ENCODE measurements at places on chromosomes 16 and 17.

GRCh38 chr16:9970796-9971195 lies 211.4 kb downstream of the GRIN2A start:
- no peak for DNase-seq

GRCh38 chr16:1091992-1092552 lies 4.0 kb downstream of the C1QTNF8 start:
- DNase-seq = no peak

DNA sequence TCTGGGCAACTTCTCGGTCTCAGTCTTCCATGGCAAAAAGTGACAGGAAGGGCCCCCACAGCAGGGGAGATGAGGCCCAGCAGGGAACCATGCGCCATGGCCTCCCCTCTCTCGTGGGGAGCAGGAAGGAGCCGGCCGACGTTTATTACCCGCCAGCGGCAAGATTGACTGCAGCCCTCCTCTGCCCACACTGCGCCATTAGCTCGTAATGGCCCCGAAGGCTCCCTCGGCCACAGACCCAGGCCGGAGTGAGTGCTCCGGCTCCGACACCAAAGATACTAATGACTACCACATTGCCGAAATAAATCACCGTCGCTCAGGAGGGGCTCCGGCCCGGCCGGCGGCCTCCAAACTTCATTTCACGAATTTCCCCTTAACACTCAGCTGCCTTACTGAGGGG lies 226.9 kb downstream of the C16orf78 start:
- DNase-seq = no peak

- DNase-seq = no peak
These were observed 9.4 kb upstream of the MYLK3 start for GRCh38 chr16:46757339-46758050.

DNA sequence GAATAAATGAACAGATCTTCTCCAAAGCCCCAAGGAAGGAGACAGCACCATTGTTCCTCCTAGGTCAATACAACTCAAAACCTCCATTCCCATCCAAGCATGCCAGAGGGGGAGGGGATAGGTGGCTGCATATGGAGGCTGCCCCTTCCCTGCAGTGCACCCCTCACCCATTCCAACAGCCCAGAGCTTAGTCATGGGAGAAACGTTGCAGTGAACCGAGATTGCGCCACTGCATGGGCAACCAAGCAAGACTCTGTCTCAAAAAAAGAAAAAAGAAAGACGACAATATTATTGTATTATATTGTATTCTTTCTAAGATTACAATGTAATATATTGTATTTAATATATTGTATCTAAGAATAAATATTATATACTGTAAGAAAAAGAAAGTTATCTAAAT lies 36.4 kb upstream of the CD300E start:
- DNase-seq = no peak

DNA sequence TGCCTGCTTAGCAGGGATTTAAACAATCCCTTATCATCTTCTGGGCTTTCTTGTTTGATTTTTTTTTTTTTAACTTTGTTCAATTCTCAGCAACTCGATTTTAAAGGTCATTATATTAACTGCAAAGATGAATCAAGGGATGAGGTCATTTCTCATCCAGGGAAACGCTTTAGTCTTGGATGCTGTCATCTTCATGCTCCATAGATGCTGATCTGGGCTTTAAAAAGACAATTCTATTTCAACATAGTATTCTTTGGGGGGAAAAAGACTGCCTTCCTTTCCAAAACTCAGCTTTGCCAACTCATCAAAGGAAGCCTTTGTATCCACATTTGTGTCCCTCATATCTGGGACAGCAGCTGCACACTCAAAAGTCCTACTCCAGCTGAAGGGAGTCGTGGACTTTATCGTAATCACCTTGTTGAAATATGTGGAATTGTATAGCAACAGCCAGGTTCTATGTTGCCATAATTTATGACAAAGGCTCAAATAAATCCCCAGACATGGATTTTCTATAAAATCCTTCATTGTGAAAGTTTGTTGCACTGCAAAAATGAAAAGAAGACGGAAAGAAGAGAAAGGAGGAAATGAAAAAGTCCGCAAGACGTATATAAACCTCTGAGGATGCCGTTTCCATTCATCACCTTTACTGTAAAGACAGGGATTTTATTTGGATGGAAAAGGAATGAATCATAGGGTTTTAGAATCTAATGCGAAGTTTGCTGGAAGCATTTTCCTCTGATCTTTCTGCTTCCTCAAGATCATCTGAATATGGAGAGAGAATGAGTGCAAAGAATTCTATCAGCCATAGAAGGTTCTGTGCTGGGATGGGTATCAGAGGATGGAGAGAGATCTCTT lies 48.6 kb upstream of the XYLT1 start:
- no peak for DNase-seq

DNA sequence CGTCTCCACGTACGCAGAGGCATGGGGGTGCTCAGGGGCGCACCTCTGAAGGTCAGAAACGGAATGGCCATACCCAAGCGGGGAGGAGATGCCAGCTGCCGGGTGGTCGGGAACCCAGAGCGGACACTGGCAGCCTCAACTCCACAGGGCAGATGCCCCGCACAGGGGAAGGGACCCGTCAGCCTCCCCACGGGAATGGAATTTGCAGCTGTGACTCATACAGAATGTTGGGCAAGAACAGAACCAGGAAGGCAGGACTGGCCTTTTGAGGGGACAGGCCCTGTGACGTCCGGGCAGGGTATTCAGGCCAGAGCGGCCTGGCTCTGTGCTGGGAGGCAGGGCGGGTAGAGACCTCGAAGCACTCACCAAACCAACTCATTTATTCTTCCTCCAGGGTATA lies 7.5 kb downstream of the TK1 start:
- DNase-seq = no peak

DNA sequence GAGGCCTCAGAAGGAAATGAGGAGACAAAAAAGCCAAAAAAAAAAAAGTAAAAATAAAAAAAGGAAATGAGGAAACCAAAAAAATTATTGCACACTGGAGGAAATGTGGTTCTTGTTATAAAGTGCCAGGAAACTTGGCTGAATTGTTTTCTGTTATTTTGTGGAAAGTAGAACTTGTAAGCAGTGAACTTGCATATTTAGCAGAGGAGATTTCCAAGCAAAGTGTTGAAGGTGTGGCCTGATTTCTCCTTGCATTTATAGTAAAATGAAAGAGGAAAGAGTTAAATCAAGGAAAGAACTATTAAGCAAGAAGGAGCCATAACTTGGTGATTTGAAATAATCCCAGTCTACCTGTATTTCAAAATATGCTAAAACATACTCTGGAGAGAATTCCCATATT lies 34.1 kb upstream of the CPPED1 start:
- no peak for DNase-seq

DNA sequence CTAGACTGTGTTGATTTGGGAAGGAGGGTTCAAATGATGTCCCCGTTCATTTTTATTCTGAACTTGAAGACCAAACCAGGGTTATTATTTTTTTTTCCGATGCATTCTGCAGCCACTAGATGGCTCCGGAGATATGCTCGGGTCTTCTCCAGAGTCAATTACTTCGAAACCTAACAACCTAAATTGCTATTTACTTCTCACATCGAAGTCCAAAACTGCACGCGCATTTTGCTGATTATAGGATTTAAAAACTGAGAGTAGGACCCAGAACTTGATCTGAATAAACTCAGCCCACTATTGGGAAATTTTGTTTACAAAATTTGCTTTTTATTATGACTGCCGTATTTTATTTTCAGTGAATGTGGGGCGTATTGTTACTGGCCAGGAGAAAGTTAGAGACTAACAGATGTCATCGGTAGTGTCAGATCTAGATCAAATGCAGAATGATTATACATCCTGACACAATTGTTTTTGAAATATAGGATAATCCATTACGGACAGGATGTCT lies 263.8 kb downstream of the HS3ST3A1 start:
- no peak for DNase-seq

- no peak for DNase-seq
These were observed 1494.7 kb downstream of the CDH8 start for GRCh38 chr16:60541535-60541934.
